ENCODE measurements at places on chromosomes 3 and 15.

DNA sequence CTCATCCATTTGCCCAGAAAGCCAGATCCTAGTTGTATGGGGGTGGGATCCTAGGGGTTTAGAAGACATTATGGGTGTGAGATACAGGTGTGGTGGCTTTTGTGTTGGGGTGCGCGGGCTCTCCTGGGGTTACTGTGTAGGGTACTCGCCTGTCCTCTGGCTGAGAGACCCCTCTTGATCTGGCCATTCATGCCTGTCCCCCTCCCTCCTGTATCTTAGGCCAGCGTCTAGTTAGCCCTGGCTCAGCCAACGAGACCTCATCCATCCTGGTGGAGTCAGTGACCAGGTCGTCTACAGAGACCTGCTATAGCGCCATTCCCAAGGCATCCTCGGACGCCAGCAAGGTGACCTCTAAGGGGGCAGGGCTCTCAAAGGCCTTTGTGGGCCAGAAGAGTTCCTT, 41.4 kb downstream of the DNASE1L3 start:
- no peak for DNase-seq

GRCh38 chr3:108342837-108343486, 46.6 kb downstream of the HHLA2 start:
- no peak for DNase-seq

- no peak for DNase-seq
These were observed 774 bp downstream of the IMP3 start for GRCh38 chr15:75639191-75639708.

- no peak for DNase-seq
These were observed 1.4 kb upstream of the WHAMM start for GRCh38 chr15:82807920-82808633.

DNA sequence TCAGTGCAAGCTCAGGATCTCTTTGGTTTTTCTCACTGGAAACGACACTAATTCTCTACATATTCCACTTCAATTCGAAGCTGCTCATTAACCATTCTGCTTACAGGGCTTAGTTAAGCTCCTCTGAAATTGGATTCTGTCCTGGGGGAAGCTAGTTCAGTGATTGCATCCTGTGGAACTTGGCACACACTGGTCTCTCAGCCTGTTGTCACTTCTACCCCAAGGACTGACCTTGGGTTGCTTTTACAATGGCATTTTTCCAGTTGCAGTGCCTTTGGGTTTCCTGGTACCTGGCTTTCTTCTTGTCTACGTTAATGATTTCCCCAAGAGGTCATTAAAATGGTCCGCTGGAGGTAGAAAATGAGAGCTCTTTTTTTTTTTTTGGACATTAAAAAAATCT, 33.3 kb upstream of the GABRB3 start:
- DNase-seq: no peak

DNA sequence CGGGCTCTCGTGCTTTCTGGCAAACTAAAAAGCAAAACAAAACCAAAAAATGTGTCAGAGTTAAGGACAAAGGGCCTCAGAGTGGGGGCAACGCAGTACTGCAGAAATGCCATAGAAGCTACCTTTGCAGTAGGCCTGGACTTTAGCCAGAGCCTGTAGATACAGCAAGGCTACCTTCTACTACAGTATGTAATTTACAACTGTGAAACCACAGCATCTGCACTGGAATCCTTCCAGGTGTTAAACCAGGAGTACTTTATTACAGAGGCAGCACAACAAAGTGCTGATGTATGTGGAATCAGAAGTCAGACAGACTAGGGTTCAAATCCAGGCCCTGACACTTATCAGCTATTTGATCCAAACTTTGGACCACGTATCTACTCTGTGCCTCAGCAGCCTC, 34.9 kb downstream of the RUBCN start:
- DNase-seq: no peak

GRCh38 chr15:62617741-62618140, 424.8 kb upstream of the TPM1 start:
- no peak for DNase-seq

DNA sequence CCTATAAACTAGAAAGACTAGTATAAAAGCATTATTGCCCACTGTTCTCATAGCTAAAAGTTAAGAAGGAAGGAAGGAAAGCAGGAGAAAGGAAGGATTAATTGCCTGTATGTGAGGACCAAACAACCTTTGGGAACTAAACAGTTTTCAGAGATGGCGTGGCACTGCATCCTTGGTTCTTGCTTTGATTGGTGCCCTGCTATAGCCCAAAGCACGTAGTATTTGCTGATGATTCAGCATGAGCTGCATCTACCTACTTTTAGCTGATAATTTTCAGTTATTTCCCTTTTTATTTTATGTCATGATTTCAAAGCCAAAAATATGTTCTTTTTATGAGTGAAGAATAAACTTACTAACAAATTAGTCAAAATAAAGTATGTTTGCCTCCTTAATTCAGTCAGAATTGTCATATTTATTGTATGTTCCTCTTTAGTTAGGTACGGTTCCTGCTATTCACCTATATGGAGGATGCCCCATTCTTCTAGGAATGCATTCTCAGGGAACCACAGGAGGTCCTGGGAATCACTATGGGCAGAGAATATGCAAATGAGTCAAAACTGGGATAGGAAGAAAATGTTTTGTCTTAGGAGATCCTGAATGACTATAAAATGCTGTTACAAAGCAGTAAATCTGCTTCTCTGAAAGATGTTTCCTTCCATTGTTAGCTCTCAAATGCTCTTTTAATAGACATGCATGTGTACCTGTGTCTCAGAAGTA, 65.4 kb upstream of the THSD4 start:
- DNase-seq: no peak

GRCh38 chr3:108090049-108090700, 656 bp downstream of the CD47 start:
- DNase-seq: peak; percentile 51

- no peak for DNase-seq
These were observed 68.5 kb downstream of the SLC7A14 start for GRCh38 chr3:170517242-170517945.

DNA sequence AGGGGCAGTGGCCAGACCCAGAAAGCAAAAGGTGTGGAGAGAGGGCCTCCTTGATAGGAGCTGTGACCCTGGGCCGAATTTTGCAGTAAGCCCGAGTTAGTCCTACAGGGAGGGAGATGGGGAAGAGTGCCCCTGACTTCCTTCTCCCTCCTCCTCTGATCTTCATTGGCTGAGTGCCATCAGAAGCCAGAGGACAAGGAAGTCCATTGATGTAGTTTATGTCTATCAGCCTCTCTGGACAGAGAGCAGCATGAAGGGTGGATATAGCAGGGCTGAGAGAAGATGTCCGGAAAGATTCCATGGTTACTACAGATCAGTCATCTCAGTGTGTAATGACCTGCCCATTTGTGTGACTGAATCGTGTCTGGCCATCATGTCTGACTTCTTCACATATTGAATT, 102.5 kb upstream of the FAM3D start:
- no peak for DNase-seq

DNA sequence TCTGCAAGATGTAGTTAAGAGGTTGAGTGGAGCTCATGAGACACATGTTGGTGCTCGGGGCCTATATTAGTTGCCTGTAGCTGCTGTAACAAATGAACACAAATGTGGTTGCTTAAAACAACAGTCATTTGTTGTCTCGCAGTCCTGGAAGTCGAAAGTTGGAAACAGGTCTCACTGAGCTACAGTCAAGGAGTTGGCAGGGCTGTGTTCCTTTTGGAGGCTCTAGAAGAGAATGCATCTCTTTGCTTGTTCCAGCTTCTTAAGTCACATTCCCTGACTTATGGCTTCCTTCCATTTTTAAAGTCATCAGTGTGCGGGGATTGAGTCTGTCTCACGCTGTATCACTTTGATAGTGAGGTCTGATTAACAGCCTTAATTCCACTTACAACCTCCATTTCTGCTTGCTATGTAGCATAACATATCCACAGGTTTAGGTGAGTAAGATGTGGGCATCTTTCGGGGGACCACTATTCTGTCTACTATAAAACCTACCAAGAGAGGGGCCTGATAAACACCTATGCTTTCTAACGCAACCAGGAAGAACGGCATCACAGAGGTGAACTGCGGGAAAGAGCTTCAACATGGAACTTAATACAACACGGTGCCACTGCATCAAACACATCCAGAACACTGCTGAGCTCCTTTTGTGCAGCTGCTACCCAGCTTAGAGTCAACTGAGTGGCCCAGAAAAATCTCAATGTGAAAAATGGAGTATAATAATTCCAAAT, 119.4 kb downstream of the ATP10A start:
- no peak for DNase-seq

- no peak for DNase-seq
These were observed 165.4 kb upstream of the DCBLD2 start for GRCh38 chr3:99066863-99067262.

- DNase-seq: no peak
These were observed 237.7 kb downstream of the CTNNB1 start for GRCh38 chr3:41436983-41437382.

DNA sequence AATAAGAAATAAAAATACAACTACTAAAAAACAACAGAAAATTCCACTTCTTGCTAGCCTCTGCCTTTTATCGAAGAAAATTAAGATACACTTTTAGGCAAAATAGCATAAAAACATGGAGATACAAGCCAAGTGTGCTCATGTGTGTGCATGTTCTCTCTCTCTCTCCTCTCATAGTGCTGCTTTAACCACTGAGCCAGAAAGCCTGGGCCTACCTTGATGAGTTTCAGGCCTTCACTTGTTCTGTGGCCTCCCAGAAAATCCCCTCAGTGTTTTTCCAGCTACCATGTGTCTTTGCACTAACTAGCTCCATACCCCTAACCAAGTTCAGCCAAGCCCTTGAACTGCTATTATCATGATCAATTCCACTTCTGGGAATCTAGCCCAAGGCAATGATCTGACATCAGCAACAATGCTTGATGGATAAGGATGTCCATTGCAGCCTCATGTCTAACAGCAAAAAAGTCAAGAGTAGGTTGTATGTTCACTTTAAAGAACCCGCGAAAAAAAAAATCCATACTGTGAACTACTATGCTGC, 18.1 kb downstream of the CYP11A1 start:
- DNase-seq: no peak

DNA sequence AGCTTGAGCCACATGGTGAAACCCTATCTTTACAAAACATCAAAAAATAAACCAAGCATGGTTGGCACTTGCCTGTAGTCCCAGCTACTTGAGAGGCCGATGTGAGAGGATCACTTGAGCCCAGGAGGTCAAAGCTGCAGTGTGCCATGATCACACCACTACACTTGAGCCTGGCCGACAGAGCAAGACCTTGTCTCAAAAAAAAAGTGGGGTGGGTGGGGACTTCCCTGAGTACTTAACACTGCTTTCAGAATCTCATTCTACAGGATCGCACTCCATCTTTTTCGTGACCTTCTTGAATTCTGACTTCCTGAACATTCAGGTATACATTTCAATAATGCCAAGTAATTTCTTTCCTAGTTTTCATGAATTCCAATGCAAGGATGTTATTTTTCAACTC, 91.3 kb downstream of the PDE8A start:
- DNase-seq: no peak

- DNase-seq: no peak
These were observed 203.1 kb downstream of the OPA1 start for GRCh38 chr3:193796089-193796488.

DNA sequence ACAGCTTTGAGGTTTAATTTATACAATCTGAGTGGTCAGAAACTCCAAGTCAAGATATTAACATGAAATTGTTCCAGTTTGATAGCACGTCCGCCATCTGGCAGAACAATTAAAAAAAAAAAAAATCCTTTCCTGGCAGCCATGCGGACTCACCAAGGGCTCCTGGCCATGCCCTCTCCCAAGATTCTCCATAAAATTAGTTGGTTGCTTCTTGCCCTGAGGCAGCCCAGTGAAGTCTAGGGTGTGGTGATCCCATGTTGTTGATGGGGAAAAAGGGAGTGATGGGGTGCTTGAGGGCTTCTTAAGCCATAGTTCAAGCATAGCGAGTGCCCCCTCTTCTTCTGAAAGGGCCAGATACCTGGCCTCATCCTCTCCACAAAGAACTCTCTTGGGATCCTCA, 81.7 kb upstream of the CCNL1 start:
- no peak for DNase-seq

GRCh38 chr3:159882790-159883779, 105.5 kb upstream of the IL12A start:
- no peak for DNase-seq

GRCh38 chr15:99732751-99733267, 428 bp downstream of the LYSMD4 start:
- no peak for DNase-seq

DNA sequence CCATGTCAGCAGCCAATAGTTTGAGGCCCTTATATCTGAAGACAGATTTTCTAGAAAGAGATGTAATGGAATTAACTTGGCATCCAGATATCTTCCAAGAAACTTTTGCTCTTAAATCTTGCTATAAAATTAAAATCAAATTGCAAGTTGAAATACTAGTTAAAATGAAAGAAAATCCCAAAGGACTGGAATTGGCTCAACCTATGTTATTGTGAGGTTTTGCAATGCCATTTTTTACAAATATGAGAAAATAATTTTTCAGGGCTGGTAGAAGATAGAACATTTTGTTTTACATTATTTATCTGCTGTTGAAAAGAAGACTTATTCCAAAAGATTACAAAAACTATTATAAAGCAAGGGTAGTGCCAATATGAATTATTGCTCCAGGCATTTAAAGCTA, 92.2 kb upstream of the AGTR1 start:
- DNase-seq: no peak

DNA sequence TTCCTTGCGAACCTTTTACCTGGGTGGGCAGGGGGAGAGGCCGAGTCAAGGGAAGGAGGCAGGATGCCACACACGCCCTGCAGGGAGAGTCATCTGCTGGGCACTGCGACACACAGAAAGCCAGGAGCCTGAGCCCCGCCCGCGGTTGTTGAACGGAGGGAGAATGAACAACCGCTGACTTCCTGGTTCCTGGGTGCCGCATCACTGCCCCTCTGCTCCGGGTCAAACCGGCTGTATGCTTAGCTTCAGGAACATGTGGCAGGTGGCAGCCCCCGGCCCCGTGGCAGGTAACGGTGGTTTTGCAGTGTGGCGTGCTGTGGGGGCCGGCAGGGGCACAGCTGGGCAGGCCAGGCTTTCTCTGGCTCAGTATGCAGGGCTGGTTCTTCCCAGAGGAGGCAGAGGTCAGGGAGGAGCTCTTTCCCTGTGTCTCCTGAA, 33.4 kb downstream of the APBA2 start:
- DNase-seq: no peak

DNA sequence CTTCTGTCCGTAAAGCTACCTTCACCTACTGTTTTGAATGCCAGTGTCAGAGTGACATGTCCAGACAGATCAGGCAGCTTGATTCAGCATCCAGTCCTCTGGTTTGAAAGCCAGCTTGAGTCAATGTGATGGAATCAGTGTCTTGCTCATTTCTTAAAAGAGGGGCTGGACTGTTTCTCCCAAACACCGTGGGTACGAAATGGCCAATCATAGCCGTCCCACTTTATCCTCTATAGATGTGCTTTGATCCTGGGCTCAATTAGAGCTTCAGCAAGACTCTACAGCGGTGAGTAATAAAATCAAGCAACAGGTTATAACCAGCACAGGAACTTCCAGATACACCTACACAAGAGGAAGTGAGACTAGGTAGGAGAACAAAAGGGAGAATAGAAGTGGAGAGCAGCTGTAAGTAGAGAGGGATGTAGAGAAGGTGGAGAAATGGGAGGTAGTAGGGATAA, 17.0 kb upstream of the OR5K1 start:
- DNase-seq: no peak

Data from activated CD8-positive, alpha-beta memory T cell treated with anti-CD3 and anti-CD28 coated beads for 48 hours (primary cell).